ENCODE measurements at places on chromosomes 13 and 19.

DNA sequence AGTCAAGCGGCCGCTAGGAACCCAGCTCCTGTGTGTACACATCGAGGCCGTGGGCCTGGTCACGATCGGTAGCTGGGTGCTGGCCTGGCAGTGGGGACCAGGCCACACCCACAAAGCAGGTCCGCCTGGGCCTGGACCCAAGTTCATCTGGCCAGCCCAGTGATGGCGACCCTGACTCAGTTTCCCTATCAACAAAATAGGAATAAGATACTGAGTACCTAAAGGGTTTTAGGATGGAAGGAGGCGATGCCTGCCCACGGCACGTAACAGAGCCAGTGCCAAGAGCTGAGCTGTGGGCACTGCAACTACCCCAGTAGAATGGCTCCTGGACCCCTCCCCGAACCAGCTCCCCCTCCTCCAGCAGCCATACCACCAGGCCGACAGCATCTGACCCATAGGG, 243.5 kb upstream of the SGCG start:
- no peak for DNase-seq

- peak; percentile 27 for DNase-seq
Observed at GRCh38 chr19:41531438-41532311, 44.3 kb upstream of the CEACAM21 start.

DNA sequence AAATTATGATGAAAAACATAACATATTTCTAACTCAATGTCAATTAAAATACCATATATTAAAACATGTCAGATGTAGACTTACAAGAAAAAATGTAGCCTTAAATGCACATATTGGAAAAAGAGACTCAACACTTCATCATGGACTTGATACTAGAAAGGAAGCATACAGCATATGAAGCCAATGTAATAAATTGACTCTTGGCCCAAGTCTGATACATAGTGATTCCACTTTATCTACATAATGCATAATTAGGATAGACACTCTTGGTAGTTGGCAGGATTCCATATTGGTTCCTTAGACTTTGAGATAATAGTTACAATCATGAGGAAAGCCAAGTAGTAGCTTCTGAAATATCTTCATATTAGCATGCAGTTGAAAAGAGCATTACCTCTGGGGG, 1067.0 kb downstream of the PCDH17 start:
- no peak for DNase-seq

GRCh38 chr13:38401276-38401675, 51.6 kb downstream of the UFM1 start:
- DNase-seq = no peak

GRCh38 chr13:64020126-64020525, 2604.5 kb upstream of the PCDH20 start:
- no peak for DNase-seq

GRCh38 chr19:49338691-49339300, 3.6 kb downstream of the CD37 start:
- DNase-seq = peak; percentile 80

All from ascending aorta (tissue), 2 donors.